ENCODE measurements at places on chromosomes 13 and 19.

DNA sequence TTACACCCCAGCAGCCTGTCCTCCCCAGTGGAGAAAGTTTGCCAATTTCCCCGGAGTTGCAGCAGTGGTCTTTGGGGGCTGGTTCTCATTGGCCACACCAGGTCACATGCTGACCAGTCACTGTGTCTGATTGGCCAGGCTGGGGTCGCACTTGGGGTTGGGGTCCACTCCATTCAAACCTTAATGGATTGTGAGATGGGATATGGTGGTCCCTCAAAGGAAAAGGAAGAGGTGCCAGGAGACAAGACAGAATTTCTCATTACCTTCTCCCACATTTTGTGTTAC, 3.4 kb downstream of the PPM1N start:
- DNase-seq = no peak

DNA sequence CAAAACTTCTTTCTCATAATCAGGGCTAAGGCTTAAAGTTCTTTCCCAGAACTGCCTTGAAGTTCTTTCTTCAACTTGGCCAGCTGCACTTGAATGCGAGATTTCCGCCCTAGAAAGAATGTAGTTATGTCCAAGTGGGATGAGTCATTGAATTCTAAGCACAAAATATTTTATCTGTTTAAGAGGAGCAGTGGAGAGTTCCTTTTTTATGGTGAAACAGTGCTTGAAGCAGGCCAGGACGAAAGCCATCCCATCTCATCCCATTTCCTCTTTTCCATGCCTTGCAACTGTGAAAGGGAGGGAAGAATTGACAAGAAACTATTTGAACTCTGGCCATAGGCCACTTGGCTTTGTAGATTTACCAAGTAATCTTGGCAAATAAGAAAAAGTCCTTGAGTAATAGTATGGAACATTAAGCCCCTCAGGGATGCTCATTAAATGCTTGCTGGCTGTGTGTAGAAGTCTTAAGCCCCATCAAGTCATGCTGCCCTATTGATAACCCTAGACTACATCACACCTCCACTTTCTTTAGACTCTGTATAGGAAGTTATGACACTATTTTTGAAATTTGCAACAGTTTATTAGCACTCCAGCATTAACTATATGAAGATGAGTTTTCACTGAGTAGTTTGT, 174.5 kb downstream of the KCTD12 start:
- DNase-seq = no peak

- DNase-seq = no peak
These were observed 96.5 kb downstream of the UGGT2 start for GRCh38 chr13:95956589-95957148.

DNA sequence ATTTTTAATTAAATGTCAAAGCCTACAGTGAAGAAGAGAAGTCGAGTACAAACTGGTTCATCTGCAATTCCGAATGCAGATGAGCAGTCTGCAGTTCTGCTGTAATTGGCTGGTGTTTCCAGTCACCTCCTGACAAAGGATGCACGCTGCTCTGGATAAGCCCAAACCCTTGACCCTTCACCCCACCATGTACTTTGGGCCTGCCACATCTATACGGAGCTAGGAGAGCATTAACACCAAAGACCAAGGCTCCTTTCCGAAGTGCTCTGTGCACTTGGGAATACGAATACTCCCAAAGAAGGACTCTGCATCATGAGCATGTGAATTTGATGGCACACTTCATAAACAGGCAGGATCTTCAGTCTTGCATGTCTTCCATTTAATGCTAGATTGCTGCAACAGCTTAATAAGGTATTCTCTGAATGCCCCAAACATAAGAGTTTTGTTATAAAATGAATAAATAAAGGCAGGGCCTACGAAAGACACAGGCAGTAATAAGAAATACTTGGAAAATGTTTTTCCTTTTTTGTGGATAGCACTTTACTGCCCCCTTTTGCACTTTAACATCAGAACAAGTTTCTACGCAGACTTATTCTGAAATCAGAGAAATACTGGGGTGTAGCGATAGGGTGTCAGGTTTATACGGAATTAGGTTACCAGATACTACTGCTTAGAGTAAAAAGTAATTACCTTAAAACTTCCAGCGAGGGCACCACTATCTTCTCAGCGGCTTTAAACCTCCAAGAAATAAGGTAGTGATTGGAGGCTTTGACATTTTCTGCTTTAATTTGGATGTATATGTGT, 15.0 kb downstream of the EFNB2 start:
- DNase-seq = no peak

DNA sequence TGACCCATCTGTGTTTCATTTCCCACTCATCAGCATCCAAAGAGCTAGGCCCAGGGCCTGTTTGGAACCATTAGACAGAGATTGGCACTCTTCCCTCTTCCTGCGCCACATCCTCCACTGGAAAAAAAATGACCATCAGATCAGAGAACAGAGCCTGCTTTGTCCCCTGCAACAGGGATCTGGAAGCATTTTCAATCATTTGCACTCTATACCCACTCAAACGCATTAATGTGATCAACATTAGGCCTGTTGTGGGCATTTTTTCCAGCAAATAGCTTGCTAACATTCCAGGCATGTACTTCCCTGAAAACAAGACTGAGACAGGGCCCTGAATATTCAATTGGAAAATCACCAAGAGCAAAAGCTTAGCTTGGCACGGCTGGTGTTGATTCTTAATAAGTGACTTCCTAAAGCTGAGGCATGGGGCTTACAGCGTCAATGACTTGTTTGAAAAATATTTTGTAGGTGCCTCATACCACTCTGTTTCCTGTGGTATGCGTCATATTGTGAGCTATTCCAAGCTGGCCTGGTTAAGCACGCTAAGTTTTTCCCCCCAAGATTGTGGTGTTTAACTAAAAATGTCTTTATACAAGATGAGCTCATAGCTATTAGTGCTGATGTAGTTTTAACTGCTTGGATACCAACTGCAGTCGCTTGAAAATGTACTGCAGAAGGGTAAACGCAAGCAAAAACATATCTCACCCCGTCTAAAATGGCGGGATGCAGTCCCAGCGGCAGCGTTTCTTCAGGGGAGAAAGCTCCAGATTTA, 404.4 kb downstream of the SPRY2 start:
- DNase-seq = no peak

DNA sequence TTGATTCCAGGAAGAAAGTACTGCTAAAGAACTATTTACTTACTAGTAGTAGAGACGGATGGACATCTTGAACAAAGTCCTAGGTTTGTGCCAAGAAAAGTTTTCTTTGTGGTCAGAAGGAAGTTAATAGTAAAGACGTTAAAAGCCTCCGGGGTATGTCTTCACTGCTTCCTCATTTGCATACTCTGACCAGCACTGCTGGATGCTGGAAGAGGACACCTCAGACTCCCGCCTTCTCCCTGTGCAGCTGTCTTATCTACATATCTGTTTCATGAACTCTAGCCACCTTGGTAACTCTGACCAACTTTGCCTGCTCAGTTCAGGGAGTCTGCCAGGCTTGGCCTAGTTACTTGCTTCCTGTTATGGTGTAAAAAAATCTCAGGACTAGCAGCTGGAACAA, 1109.1 kb upstream of the MIR17HG start:
- no peak for DNase-seq

DNA sequence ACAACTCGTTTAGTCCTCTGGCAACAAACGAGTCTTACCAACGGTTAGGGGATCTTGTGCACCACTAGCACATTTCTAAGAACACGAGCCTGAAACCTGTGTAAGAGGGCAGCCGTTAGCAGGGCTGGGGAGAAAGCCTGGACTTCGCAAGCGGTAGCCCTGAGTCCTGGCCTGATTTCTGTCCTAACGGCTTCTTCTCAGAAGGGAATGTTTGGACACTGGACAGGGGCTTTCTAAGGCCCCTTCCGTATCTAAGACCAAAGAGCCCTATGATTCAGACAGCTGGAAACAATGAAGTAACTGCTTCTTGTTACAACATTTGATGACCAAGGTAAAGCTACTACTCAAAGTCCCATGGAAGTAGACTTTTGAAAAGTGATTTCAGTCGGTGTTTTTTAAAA, 2.2 kb downstream of the ANKRD10 start:
- no peak for DNase-seq

DNA sequence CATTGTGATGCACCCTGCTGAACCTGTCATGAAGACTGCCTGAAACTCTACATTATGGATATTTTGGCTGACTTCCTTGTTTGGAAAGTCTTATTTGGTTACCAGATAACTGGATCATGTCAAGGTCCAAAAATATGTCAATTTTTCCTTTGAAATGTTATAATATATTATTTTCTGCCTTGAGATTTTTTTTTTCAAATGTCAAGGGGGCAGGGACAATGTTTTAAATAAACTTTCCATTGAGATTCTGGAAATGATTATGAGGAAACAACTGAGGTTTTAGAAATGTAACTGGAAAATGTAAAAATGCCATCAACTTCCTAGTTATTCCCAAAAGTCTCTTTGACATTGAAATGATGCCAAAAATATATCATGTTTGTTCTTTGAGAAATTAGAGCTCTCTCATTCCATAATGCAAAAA, 117.0 kb downstream of the RFC3 start:
- no peak for DNase-seq

GRCh38 chr19:5020368-5020767, 51.5 kb downstream of the KDM4B start:
- DNase-seq = no peak

- no peak for DNase-seq
These were observed 7.9 kb downstream of the PDX1 start for GRCh38 chr13:27927444-27928352.

DNA sequence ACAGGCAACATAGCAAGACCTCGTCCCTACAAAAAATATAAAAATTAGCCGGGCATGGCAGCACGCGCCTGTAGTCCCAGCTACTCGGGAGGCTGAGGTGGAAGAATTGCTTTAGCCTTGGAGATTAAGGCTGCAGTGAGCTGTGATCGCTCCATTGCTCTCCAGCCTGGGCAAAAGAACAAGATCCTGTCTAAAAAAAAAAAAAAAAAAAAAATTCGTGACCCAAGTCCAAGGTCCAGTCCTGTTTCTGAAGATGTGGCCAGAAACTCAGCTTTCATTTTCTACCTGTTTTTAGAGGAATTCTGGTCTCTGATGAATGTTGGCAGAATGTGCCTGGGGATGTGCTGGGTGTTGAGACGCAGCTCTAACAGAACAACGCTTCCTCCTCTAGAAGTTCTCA, 1.9 kb upstream of the PGPEP1 start:
- no peak for DNase-seq

DNA sequence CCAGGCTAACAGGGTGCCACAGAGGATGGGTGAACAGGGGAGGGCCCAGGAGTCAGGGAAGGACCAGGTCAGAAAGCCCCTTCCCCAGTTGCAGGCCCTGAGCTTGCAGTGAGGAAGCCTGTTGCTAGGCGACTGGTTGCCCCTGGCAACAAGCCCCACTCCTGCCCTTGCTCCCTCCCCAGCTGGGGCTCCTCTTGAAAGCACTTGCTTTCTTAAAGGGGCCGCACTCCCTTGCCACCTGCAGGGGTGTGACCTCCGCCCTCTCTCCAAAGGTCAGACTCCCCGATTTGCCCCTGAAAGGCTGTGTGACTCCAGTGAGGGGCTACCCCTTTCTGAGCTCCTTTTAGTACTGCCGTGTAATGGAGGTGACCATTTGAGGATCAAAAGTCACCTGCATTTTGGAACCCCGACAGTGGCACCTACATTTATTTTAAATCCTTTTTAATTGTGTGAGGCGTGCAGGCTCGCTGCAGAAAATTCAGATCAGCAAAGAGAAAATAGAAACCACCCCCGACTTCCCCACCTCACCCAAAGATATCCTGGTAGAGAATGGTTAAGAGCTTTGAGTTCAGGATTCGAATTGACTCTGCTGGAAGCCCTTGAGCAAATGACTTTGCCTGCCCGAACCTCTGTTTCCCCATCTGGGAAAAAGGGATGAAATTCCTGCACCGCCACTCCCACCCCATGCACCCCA, 4.8 kb downstream of the FCHO1 start:
- DNase-seq = peak; percentile 53

- DNase-seq = no peak
These were observed 11.4 kb downstream of the ZNF541 start for GRCh38 chr19:47561440-47562057.

DNA sequence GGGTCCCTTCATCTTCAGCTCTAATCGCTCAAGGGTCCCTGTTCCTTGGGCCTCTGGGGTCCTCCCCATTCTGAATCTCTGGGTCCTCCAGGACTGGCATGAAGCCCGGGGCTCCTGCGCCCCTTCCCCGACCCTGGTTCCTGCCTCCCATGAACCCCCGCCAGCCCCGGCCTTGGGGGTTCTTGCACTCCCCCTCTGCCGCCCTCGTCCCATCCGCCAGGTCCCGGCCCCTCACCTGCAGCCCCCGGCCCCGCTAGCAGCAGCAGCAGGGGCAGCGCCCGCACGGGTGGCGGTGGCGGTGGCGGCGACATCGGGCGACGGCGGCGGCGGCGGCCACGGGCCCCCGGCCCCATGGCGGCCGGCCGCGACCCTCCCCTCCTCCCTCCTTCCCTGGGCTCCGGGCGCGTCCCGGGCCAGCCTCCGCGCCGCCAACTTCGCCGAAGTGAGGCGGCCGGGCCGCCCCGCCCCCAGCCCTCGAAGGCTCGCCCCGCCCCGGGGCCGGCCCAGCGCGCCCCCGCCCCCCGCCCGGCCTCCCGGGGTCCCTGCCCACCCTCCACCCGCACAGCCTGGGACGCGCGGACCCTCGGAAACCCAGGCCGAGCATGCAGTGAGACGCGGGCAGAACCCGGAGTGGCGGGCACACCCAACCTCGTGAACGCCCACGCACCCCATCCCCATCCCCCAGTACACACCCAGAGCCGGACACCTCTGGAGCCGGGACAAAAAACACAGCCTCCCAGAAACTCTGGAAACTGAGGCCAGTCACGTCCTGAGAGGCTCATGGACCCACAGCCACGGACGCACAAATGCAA, at the start of gene NOTCH3:
Gene NOTCH3, minus strand, starts transcription at position 443 of the 812 bp plus-strand sequence. Its CDS starts 90 bp downstream, at position 353.
- DNase-seq = no peak

- no peak for DNase-seq
These were observed 49.5 kb upstream of the KPNA3 start for GRCh38 chr13:49841964-49842363.

- no peak for DNase-seq
These were observed 37.3 kb downstream of the CAPN12 start for GRCh38 chr19:38706792-38707511.

GRCh38 chr13:70732611-70733010, 624.4 kb upstream of the KLHL1 start:
- DNase-seq = no peak

DNA sequence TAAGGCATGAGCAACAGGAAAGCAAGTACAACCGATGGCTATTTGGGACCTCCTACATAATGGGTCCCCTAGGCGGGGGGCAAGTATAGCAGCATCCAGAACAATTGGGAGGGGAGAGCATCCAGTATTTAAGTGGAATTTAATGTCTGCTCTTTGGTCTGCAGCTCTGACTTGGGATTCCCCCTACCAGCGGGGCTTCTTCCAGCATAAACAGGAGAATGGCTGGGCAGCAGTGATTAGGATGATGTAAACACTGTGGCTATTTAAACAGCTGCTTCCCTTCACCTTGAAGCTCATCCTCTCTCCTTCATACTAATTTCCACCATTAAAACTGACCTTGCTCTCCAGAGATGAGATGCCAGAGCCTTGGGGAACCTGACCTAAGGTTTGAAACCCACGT, 73.9 kb upstream of the OXGR1 start:
- DNase-seq = no peak

DNA sequence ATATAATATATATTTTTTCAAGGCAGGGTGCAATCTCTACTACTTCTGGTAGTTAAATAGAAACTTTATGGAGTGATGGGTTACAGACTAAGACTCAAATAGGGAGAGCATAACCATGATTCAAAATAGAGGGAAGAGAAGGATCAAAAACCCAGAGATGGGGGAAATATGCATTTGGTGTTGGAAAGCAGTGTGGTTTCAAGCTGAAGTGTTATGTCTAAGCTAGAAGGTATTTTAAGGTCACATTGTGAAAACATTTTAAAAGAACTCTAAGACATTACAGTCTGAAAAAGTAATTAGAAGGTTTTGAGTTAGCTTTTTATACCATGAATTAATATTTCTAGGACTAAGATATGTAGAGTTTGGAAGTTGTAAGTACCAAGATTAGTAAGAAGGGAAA, 2741.4 kb downstream of the PCDH9 start:
- no peak for DNase-seq
